ENCODE measurements at places on chromosomes 6 and 20. TPM values are rescaled to one million over a fixed set of nuclear protein-coding genes. Genes with fewer than 3 reads are reported as not detected.

- no peak overlapping the region for H3K4me3 ChIP-seq
- H3K27me3 ChIP-seq = peaks cover 68% of the 10 kb centered on the region
- H3K27ac ChIP-seq = no peak overlapping the region
- H3K4me1 ChIP-seq = no peaks in the 10 kb centered on the region
- no peaks in the 10 kb centered on the region for H3K36me3 ChIP-seq
These were observed 345.0 kb downstream of the PREX1 start for GRCh38 chr20:48482790-48483189.

GRCh38 chr6:160188773-160189172 is 67.2 kb downstream of the SLC22A1 start:
- no peak overlapping the region for H3K27ac ChIP-seq
- H3K27me3 ChIP-seq = peaks cover 9% of the 10 kb centered on the region
- DNase-seq = no peak
- no peaks in the 10 kb centered on the region for H3K4me1 ChIP-seq
- peaks cover 10% of the 10 kb centered on the region for H3K36me3 ChIP-seq
- no peak overlapping the region for H3K4me3 ChIP-seq

DNA sequence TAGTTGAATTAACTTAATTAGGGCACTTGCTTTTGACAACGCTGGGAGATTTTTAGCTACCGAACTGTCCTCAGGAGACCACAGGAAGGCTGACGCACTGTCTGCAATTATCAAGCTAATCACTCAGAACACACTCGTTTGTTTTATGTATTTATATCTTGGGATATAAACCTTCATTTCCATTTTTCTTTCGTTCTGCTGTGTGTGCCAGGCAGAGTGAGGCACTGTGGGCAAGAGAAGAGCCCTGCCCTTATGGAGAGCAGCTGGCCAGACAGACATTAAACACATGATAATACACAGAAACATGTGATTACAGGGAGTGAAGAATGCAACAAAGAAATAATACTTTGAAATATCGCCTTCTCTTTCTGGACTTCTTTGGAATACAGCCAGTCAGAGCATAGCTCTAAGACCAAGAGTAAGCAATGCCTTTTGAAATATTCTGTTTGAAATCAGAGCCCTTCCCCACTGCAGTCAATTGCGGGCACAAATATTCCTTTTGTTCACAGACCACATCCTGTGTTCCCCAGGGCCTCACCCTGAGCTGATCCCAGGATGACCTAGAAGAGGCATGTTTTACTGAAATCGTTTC is 96.8 kb downstream of the ANKRD60 start:
- peak overlapping the region; percentile 52 for H3K4me3 ChIP-seq
- H3K4me1 ChIP-seq = peaks cover 47% of the 10 kb centered on the region
- no peak for DNase-seq
- peaks cover 17% of the 10 kb centered on the region for H3K27me3 ChIP-seq

DNA sequence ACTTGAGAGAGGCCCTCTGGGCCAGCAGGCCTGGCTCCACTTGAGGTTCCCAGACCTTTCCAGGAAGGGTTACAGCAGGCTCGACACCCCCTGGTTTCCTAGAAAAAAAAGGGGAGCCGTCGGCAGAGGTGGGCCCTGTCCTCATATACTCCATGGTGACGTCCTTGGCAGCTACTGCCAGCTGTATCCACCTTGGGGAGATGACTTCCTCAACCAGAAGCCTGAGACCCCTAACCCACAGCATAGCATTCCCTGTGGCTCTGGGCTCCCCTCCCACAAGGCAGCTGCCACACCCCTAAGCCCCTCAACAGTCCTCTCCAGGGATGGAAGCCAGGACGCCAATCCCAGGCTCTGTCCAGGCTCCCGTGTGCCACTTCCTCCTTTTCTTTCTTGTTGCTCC is 294.8 kb downstream of the CDC5L start:
- H3K4me3 ChIP-seq = no peak overlapping the region
- peaks cover 4% of the 10 kb centered on the region for H3K36me3 ChIP-seq
- H3K27ac ChIP-seq = no peak overlapping the region

DNA sequence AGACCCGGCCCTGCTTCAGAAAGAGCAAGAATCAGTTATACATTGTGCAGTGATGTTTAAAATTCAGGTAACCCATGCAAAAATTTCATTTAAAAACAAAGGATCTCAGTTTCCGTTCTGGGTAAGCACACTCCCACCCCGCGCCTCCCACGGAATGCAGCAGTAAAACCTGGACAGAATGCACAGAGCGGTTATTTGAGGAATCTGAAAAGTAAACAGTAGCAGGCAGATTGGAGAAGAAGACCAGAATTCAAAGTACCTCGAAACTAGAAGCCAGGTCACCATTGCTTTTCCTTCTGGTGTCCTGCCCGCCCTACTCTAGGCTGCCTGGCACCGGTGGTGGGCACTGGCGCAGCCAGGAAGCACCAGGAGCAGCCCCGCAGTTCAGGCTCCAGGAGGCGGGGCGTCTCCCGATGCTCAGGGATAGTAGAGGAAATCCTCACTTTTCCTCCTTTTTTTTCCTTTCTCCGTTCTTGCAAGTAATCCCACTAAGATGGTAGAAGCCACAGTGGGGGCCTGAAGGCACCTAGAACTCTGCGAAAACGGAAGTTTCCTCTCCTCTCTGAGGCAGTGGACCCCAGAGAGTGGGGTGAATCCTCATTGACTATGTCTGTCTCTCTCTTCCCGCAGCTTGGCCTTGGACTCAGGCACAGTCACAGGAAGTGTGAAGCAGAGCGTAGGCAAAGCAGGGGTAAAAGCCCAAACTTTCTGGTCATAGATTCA is 28.3 kb downstream of the METTL24 start:
- DNase-seq = no peak
- H3K27me3 ChIP-seq = no peaks in the 10 kb centered on the region
- H3K36me3 ChIP-seq = no peaks in the 10 kb centered on the region
- H3K4me1 ChIP-seq = peaks cover 48% of the 10 kb centered on the region
- H3K27ac ChIP-seq = peak overlapping the region; percentile 20

DNA sequence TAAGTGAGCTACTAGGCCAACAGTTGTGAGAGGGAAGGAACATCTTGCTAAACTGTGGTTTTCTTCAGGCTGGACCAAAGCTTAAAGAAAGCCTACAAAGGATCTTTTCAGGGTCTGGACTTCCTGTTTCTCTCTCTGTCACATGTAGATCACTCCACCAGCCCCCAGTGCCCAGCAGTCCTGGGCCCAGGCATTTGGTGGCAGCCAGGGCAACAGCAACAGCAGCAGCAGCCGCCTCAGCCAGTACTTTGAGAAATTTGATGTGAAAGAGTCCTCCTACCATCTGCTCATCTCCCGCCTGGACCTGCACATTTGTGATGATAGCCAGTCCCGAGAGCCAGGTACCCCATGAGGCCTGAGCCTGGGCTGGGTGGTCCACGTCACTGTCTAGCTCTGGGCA is 44.1 kb downstream of the BLTP3A start:
- H3K27ac ChIP-seq = no peak overlapping the region
- no peaks in the 10 kb centered on the region for H3K27me3 ChIP-seq
- peaks cover 33% of the 10 kb centered on the region for H3K36me3 ChIP-seq
- no peak for DNase-seq
- H3K4me1 ChIP-seq = no peaks in the 10 kb centered on the region
- no peak overlapping the region for H3K4me3 ChIP-seq

- H3K4me1 ChIP-seq = peaks cover 10% of the 10 kb centered on the region
- no peak overlapping the region for H3K4me3 ChIP-seq
- peaks cover 36% of the 10 kb centered on the region for H3K27me3 ChIP-seq
- DNase-seq = no peak
- H3K36me3 ChIP-seq = peaks cover 2% of the 10 kb centered on the region
These were observed 75.3 kb downstream of the SRC start for GRCh38 chr20:37421060-37421905.

DNA sequence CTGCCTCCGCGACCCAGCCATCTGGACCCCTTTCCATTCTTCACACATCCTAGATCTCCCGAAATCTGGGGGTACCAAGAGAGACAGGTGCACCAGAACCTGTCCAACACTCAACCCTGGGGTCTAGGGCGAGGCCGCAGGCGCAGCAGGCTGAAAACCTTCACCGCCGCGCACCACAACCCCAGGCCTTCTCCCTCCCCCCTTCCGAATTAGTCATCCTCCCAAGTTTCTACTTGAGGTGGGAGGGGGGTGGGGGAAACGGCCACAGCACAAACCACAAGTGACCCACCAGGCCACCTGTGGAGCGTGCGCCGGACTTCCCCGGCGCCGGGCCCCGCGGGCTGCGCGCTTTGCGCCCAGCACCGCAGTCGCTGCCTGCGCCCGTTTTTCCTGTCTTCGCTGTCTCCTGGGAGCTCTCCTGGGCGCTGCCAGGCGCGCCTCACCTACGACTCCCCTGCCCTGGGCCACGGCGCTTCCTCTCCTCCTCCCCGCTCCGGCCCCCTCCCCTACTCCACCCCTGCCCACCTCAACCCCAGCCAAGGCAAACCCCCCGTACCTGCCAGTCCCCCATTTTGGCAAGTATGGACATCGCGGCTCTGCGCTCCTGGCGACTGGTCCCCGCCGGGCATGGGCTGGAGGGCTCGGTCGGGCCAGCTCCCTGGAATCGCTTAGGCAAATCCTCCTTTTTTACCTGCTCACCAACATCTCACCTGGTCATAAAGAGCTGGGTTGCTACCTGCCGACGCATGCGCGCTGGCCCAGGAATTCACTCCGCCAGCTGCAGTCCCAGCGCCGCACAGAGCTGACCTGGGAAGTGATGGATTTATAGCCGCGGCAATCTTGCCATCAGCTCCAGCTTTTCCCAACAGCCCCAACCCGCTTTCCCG is 4.2 kb upstream of the TFAP2A start:
- no peak overlapping the region for H3K27ac ChIP-seq
- peaks cover 84% of the 10 kb centered on the region for H3K27me3 ChIP-seq
- peaks cover 2% of the 10 kb centered on the region for H3K36me3 ChIP-seq
- peak overlapping the region; percentile 63 for H3K4me3 ChIP-seq

- H3K36me3 ChIP-seq = no peaks in the 10 kb centered on the region
- H3K27ac ChIP-seq = no peak overlapping the region
- peak overlapping the region; percentile 14 for H3K4me3 ChIP-seq
- H3K4me1 ChIP-seq = peaks cover 6% of the 10 kb centered on the region
- H3K27me3 ChIP-seq = peaks cover 17% of the 10 kb centered on the region
These were observed 30.9 kb upstream of the NOTCH4 start for GRCh38 chr6:32254761-32255198.

DNA sequence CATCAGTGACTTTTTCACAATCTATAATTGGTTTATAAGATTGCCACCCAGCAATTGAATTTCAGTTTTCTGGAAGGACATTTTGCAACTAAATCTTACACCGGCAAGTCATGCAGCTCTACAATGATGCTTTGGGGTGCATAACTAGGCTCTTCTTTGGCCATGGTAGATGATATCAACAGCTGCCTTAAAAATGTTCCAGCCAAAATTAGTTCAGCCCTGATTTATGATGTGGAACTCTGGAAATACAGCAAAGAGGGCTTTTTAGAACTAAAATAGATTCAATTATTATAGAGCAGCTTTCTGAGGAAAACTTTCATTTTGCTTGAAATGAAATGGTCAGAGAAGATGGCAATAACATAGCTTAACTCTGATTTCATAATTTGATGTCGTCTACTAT is 18.4 kb upstream of the MCM9 start:
- no peaks in the 10 kb centered on the region for H3K36me3 ChIP-seq
- no peak overlapping the region for H3K27ac ChIP-seq
- no peaks in the 10 kb centered on the region for H3K27me3 ChIP-seq
- H3K4me3 ChIP-seq = no peak overlapping the region
- H3K4me1 ChIP-seq = no peaks in the 10 kb centered on the region

DNA sequence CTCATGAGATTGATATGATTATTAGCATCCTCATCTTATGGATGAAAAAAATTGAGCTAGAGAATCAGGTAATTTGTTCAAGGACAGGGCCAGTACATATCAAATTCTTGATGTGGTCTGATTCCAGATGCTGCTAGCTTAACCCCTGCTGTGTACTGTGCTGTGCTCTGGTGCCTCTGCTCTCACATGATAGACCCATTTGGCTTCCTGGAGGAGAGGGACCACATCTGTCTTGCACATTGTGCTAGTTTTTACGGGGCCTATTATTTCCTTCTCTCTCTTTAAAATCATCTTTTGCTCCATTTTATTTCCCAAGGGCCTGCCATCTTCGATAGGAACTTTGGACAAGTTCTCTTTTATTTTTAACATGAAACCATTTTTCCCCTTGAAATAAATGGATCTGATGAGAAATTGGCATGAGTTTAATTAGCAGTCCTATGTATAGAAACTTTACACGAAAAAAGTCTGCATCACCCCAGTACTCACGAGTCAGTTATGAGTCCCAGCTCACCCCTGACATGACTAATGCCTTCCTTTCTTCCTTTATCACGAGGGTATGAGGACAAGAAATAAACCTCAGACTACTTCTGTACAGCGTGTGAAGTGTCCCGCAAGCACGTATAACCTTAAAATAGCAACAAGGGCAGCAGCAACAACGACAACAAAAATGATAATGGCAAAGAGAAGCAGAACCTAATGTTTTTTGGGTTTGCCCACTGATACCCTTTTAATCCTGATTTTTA is 26.5 kb downstream of the CD109 start:
- peaks cover 19% of the 10 kb centered on the region for H3K4me1 ChIP-seq
- H3K4me3 ChIP-seq = no peak overlapping the region
- H3K27me3 ChIP-seq = no peaks in the 10 kb centered on the region
- peak overlapping the region; percentile 87 for H3K27ac ChIP-seq

- no peaks in the 10 kb centered on the region for H3K4me1 ChIP-seq
- peaks cover 20% of the 10 kb centered on the region for H3K27me3 ChIP-seq
- no peak overlapping the region for H3K4me3 ChIP-seq
- DNase-seq = no peak
- peaks cover 2% of the 10 kb centered on the region for H3K36me3 ChIP-seq
- H3K27ac ChIP-seq = no peak overlapping the region
These were observed 298.4 kb downstream of the MAFB start for GRCh38 chr20:40390654-40391053.

DNA sequence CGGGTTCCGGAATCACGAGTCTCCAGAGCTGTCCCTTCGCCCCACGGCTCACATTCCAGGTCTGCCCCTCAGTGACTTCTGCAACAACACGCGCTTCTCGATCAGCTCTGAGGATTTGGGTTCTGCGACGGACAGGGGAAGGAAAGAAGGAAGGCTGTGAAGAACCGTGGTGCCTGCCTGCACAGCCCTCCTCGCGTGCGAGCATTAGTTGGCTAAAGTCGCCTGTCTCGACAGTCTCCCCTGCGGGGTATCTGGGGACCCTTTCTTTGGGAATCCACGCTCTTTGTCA is 23.1 kb downstream of the VPS52 start:
- peaks cover 2% of the 10 kb centered on the region for H3K27me3 ChIP-seq
- no peak for DNase-seq

DNA sequence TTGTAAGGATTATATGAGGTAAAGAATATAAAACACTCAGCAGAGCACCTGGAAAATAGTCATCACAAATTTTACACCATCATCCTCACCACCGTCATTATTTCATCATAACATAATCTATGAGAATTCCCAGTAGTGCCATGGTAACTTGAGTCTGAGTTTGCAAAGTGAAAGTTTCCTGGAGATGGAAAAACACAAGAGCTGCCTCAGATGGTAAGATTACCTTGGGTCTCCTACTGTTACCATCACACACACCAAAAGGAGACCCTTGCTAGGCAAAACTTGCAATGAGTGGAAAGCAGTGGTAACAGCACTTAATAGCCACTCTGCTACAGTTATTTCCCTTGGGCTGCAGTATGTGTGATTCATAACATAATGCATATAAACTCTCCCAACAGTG is 589.8 kb downstream of the RNF144B start:
- no peaks in the 10 kb centered on the region for H3K36me3 ChIP-seq
- no peaks in the 10 kb centered on the region for H3K27me3 ChIP-seq
- H3K4me3 ChIP-seq = no peak overlapping the region
- DNase-seq = no peak
- H3K27ac ChIP-seq = no peak overlapping the region

- no peak overlapping the region for H3K4me3 ChIP-seq
- no peak for DNase-seq
- no peaks in the 10 kb centered on the region for H3K36me3 ChIP-seq
- no peak overlapping the region for H3K27ac ChIP-seq
- no peaks in the 10 kb centered on the region for H3K27me3 ChIP-seq
- peaks cover 2% of the 10 kb centered on the region for H3K4me1 ChIP-seq
These were observed 190.2 kb downstream of the MOXD1 start for GRCh38 chr6:132210886-132211563.

The C6orf118 gene
- not detected for total RNA-seq

The TP53TG5 gene
- not detected for total RNA-seq

The MICAL1 gene
- total RNA-seq = 96.9 TPM

The TAGAP gene
- not detected for total RNA-seq

The LZTS3 gene
- 6.4 TPM for total RNA-seq

Measured in chondrocyte (in vitro differentiated cells).